Activated CD8-positive, alpha-beta memory T cell treated with anti-CD3 and anti-CD28 coated beads for 1 hour (primary cell): ENCODE measurements at places on chromosomes 12 and 14.

DNA sequence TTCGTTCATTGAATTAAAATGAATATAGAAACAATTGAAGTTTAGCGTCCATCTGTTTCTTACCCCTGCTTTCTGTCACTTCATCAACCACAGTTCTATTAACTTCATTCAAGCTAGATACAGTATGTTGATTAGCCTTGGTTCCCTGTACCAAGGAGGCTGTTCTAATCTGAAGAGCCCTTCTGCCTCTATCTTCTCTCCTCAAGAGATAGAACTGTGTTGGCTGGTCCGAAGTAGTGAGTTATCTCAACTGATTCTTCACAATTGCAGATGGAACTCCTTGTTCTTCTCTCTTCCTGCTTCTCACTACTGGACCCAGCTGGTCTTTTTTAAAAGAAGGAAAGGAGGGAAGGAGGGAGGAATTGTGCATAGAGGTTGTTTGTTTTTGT lies 82.1 kb upstream of the TRAF3 start:
- no peak for DNase-seq

GRCh38 chr12:27610374-27610773 lies 85.9 kb upstream of the REP15 start:
- DNase-seq = no peak

GRCh38 chr12:14284184-14284722 lies 81.2 kb upstream of the ATF7IP start:
- DNase-seq = no peak

- no peak for DNase-seq
Observed at GRCh38 chr14:81525129-81525528, 8.5 kb downstream of the SEL1L start.

GRCh38 chr14:69572030-69572840 lies 2.4 kb downstream of the CCDC177 start:
- no peak for DNase-seq

GRCh38 chr14:74571901-74572725 lies 39.9 kb downstream of the LTBP2 start:
- no peak for DNase-seq

DNA sequence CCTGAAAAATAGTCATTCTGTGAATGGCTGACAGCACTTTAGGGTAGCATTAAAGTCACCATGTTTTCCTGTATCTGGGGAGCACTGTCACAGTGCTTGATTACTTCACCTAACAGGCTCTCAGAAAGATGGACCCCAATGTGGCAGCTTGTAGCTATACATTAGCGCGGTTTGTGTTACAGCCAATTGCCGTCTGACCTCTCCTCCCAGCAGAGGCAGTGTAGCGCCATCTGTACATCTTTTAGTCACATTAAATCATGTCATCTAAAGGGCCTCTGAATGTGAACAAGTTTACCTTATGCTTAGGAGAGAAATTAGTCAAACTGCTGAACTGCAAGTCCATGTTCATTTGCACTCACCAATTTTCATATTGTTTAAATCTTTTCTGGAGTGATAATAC lies 113.7 kb downstream of the LMO3 start:
- no peak for DNase-seq

DNA sequence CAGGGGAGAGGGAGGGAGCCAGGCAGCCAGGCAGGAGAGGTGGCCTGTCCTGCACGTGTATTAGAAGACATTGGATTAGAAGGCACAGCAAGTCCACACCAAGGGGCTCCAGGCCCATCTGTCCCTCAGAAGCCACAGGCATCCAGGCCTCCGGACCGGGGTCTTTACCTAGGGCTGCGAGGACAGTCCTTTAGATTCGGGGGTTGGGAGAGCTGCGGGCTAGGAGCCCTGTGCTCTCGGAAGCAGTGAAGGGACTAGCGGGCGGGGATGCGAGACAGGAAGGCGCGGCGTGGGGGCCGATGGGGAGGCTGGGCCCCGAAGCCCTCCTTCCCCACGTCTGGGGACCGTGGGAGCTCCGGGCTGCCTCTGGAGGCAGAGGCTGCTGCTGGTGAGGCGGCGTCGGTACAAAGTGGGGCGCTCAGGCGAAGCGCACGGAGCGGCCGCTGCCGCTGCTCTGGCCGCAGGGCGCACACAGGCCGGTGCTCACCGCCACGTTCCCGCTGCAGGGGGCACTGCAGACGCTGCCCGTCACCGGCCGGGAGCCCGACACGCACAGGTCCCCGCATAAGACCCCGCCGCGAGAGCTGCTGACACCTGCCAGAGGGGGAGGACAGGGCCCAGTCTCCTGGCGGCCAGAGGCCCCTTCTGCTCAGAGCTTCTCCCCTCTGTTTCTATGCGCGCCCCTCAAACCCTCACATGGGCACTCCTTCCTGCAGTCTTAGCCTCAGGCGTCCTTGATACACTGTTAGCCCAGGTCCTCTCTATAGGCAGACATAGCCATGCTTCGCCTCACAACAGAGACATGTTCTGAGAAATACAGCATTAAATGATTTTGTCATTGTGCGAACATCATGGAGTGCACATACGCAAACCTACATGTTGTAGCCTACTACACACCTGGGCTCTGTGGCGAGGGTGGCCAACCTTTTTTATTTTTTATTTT lies 17.3 kb downstream of the KRT7 start:
- no peak for DNase-seq

GRCh38 chr14:59677771-59678231 lies 101.2 kb upstream of the CCDC175 start:
- no peak for DNase-seq

- DNase-seq = no peak
Observed at GRCh38 chr12:130708648-130709047, 7.5 kb downstream of the RIMBP2 start.

DNA sequence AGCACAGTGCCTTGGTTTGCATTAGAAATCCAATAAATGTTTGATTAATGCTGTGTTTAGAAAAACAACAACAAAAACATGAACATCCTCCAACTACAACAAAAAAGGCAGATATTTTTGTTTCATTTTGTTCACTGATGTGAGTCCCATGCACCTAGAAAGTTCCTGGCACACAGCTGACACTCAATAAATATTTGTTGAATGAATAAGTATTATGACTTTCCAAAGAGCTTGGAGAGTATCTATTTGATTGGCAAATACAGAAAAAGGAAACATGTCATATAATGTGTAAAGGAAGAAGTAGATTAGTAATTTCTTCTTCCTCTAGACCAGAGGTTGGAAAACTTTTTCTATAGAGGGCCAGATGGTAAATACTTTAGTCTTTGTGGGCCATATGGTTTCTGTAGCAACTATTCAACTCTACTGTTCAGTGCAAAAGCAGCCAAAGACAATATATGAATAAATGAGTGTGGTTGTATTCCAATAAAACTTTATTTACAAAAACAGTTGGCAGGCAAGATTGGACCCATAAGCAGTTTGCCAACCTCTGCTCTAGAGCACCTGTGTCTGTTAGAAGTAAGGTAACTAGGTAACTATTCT lies 312.3 kb upstream of the DIO2 start:
- no peak for DNase-seq

GRCh38 chr14:106826833-106827369 lies 1300.5 kb downstream of the TMEM121 start:
- no peak for DNase-seq

- no peak for DNase-seq
Observed at GRCh38 chr12:31003861-31004640, 69.6 kb upstream of the DDX11 start.

DNA sequence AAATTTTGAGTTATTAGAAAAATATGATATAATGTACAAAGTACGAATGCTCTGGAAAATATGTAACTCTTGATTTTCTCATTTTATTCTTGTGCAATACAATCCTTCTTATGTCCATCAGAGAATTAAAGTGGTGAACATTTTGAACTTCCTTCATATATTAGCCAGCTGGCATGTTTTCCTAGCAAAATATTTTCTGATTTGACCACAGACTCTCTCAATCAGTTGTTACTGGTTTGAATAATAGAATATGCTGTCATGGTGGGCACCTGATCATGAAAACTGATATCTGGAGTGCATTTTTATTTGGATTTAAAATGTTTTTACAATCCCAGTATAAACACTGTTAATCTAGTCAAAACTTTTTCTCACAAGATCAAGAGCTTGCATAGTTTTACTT lies 24.2 kb downstream of the PARPBP start:
- no peak for DNase-seq
